ENCODE measurements at places on chromosomes 1 and 21.

DNA sequence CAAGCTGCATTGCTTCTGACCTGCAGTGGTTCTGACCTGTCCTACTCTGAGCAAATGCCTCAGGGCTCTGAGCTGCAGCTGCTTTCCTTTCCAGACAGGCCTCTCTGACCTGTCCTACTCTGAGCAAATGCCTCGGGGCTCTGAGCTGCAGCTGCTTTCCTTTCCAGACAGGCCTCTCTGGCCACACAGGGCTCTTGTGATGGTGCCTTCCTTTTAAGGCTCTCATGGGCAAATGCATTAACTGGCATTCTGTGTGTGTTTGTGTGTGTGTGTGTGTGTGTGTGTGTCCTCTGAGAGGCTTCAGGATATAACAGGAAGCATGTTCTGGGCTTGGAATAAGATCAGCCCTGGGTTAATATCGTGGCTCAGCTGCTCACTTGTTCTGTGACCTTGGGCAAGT lies 131.3 kb downstream of the NTPCR start:
- no peak for DNase-seq

GRCh38 chr1:4351453-4351852 lies 303.0 kb upstream of the AJAP1 start:
- no peak for DNase-seq

DNA sequence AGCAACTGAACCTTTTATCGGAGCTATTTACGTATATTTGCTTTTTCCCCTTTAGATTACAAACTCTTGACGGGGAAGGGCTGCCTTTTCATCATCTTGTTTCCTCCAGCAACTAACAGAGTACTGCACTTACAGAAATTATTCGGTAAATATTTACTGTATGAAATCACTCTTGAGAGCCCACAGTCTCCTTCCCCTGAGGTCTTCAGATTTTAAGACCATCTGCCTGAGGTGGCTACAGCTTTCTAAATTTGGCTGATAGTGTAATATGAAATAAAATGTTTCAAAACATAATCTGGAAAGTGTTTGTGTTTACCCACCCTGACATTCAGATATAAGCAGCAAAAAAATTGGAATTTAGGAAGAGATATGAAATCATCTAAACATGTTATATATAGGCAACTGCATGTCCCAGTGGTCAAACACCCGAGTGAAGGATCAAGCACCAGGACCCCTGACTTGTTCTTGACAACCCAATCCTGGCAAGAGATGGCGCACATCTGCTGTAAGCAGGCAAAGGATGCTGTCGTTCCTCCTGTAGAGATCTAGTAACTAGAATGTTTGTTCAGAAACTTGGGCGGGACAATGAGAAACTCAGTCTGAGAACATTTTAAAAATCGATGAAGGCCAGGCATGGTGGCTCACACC lies 60.9 kb downstream of the SIPA1L2 start:
- no peak for DNase-seq

DNA sequence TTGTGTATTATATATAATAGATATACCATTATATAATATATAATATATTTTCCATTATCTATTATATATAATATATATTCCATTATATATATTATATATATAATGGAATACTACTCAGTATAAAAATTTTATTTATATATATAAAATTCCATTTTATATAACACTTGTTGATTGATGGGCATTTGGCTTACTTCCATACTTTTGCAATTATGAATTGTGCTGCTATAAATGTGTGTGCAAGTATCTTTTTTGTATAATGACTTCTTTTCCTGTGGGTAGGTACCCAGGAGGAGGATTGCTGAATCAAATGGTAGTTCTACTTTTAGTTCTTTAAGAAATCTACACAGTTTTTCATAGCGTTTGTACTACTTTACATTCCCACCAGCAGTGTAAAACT lies 1211.1 kb downstream of the NCAM2 start:
- no peak for DNase-seq

All from COLO829 (cell line).